Esophagus mucosa (tissue), 1 donor: ENCODE measurements at places on chromosomes 5 and 9. TPM values are rescaled to one million over a fixed set of nuclear protein-coding genes. Genes with fewer than 3 reads are reported as not detected.

GRCh38 chr5:73922875-73923557 lies 297.0 kb downstream of the ARHGEF28 start:
- no peak for ATAC-seq

GRCh38 chr5:106085556-106085955 lies 1585.2 kb downstream of the EFNA5 start:
- ATAC-seq: no peak

The SPINK13 gene
- not detected for total RNA-seq

DNA sequence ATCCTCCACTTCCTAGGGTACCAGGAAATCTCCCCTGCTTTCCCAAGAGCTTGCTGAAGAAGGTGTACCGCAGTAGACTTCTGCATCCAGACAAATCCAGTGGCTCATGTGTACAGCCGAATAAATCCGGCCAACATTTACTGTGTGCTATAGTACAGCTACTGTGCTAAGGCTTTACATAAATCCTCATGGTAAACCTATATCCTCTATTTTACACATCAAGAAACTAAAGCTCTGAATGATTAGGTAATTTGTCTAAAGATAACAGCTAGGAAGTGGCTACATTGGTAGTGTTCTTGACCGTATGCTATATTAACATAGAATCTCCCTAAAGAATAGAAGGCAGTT lies 511 bp upstream of the WDR41 start:
- no peak for ATAC-seq

DNA sequence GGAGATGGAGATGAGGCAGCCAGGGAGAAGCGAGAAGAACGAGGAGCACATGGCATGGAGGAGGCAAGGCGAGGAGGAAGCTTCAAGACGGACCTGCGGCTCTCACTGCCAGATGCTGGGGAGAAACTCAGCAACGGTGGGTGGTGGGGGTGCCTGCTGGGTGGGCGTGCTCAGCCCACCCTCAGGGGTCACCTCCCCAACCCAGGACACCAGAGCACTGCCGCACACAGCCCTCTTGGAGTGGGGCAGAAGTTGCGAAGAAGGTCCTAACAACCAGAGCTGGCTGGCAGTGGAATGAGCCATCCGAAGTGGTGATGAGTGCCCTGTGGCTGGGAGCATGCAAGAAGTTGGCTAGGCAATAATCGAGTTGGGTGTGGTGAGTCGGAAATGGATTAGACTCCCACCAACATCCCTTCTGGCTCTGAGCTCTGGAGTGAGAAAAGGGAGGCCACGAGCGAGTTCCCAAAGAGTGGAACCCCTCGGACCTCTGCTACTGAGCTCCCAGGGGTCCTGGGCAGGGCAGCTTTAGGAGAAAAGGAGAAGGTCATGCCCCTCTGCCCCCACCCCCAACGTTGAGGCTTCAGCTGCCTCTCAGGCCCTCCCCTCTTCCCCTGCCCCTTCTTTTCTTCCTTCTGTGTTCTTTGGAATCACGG lies 212.7 kb upstream of the MVB12B start:
- ATAC-seq: no peak

The GOLM1 gene
- 3.7 TPM for total RNA-seq

DNA sequence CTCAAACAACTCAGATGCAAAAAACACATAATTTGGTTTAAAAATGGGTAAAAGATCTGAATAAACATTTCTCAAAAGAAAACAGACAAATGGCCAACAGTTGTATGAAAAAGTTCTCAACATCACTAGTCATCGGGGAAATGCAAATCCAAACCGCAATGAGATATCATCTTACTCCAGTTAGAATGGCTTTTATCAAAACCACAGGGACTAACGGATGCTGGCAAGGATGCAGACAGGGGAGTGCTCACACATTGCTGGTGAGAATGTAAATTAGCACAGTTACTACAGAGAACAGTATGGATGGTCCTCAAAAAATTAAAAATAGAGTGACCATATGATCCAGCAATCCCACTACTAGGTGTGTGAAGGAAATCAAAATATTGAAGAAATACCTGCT lies 589.1 kb upstream of the ADAMTS16 start:
- no peak for ATAC-seq

GRCh38 chr9:28073270-28073669 lies 500.0 kb upstream of the C9orf72 start:
- ATAC-seq: no peak

The TMEM252 gene
- total RNA-seq: not detected

GRCh38 chr5:143474616-143475015 lies 71.1 kb upstream of the NR3C1 start:
- ATAC-seq: no peak

- ATAC-seq: no peak
Measured at GRCh38 chr5:178831049-178831448, 28.7 kb upstream of the ZNF354B start.
